ENCODE measurements at places on chromosomes 11 and 22.

DNA sequence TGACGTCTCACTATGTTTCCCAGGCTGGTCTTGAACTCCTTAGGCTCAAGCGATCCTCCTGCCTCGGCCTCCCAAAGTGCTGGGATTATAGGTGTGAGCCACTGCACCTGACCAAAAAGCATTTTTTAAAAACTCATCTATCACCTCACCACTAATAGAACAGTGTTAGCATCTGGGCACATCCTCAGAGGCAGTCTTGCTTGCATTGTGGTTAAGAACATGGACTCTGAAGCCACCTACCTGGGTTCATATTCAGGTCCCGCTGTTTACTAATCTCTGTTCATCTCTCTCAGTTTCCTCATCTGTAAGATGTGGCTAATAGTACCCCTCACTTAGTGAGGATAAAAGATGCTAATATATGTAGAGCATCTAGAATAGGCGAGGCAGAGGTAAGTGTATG, 90.6 kb downstream of the PACS1 start:
- no peak for DNase-seq

GRCh38 chr22:41401781-41402648, 20.3 kb downstream of the TEF start:
- DNase-seq: no peak

DNA sequence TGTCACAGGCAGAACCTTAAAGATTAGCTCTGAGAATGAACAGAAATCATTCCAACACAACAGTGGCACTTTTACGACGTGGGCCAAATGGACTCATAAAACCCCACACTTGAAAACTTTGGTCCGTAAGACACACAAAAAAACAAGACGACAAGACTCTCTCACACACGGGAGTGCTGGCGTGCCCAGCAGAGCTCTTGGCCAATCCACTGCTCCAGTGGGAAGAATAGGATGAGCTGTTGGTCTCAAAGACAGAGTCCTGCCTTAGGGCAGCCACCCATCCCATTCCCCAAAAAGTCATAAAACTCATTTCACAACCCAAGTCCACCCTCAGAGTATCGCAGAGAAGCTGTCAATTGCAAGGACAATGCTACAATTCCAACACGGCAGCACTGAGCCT, 18.2 kb downstream of the LARGE1 start:
- no peak for DNase-seq

DNA sequence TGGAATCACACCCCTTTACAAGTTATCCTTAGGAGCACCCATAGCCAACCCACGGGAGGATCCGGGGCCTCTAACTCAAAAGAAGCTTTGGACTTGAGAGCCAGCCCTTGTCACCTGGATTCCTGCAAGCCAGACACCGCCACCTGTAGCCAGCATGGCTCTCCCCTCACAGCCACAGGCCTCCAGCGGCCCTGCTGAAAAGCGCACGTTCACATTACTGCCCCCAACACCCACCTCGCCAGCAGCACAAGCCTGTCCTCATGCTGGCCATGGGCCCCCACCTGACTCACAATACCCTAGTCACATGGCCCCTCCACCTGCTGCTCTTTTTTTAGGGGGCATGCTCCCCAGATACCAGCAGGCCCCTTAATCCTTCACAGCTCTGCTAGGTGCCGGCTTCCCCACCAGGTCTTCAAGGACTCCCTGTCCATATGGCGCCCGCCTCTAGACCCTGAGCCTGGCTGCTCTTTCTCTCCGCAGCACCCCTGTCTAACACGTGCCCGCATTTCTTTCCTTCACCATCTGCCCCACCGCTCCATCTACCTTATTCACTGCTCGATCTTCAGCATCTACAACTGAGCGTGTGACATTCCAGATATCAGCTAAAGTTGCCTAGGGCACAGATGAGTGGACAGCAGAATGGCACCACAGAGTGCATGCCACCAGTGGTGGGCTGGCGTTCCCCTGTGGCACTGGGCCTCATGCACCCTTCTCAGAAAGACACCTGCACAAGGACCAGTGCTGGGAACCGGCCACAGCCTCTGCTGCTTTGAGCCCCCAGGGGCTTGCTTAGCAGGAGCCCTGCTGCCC, 6.6 kb downstream of the CARS1 start:
- DNase-seq: no peak

GRCh38 chr11:121304759-121305158, 12.2 kb downstream of the SC5D start:
- DNase-seq: no peak

DNA sequence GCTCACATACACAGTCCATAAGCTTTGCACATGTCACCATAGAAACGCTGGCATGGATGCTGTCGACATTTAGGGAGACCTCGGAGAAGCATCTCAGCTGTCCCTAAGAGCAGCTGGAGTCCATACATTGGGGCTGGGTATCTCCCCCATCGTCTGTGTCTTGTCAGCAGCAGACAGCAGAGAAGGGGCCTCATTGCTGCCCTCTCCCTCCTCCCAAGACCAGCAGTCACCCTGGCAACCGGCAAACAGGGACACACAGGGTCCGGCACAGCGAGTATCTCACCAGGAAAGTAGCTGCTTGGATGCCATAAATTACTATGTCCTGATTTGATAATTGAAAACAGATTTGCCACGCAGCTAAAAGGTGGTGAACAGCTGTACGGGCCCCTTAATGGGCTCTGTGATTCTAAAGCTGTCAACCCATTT, 84.4 kb downstream of the CD44 start:
- DNase-seq: no peak

DNA sequence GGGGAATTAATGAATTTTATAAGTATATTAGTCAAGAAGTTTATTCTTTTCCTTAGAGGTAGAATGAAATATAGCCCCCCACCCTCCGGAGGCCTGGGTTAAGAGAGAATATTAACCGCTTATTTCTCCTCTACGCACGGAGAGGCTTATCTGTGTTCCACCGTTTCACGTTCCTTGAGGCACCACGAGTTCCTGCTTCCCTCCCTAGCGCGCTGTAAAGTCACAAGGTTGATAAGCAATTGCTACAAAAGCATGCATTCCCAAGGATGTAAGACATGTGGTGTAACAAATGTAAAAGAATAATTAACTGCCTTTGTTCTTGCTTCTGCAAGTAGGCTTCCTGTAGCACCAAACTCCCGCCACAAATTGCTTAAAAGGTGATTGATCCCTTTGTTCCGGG, 1.5 kb upstream of the ANKRD42 start:
- no peak for DNase-seq

DNA sequence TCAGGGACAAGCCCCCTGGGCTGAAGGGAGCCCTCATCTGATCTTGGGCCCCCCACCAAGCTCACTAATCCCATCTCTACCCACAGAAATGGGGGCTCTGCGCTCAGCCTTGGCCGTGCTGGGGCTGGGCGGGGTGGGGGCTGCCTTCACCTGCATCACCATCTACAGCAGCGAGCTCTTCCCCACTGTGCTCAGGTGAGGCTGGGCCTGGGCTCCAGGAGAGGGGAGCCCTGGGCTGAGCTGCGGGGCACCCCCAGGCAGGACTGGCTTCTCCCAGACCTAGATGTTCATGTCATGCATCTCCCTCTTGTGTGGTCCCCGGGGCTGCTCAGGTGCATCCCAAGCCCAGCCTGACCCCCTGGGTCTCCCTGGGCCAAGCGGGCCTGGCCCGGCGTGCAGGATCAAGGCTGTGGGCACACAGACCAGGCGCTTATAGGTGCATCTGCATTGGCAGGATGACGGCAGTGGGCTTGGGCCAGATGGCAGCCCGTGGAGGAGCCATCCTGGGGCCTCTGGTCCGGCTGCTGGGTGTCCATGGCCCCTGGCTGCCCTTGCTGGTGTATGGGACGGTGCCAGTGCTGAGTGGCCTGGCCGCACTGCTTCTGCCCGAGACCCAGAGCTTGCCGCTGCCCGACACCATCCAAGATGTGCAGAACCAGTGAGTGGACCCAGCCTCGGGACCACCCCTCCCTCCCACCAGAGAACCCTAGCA, 9.4 kb downstream of the SLC22A12 start:
- DNase-seq: no peak

DNA sequence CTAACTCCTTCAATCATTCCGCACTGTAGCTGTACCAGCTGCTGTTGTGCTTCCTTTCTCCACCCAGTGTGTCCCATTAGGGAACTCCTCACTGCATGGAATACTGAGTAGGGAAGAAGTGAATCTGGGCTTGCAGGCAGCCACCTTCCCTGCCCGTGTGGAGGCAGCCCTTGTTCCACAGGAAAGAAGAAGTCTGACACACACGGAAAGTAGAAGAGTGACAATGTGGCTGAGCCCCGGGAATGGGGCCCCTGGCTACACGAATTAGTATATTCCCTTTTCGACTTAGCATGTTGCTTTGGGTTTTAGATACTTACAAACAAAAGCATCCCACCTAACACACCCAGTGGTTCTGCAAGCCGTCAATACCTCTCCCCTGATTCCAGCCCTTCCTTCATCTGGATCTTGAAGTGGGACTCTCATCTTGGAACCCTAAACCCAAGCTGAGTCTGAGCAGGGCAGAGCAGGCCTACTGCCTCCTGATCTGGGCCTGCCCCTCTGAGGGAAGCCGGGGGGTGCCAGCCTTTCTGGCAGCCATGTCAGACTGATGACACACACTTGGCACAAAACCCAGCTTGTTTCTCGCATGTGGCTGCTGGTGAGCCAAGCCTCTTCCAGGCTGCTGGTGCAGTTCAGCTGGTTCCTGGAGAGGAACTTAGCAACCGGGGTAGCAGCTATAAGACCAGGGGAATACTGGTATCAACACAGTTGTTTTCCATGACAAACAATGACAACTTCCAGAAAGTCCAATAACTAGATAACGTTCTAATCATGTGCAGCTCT, 71.6 kb downstream of the C11orf58 start:
- no peak for DNase-seq

DNA sequence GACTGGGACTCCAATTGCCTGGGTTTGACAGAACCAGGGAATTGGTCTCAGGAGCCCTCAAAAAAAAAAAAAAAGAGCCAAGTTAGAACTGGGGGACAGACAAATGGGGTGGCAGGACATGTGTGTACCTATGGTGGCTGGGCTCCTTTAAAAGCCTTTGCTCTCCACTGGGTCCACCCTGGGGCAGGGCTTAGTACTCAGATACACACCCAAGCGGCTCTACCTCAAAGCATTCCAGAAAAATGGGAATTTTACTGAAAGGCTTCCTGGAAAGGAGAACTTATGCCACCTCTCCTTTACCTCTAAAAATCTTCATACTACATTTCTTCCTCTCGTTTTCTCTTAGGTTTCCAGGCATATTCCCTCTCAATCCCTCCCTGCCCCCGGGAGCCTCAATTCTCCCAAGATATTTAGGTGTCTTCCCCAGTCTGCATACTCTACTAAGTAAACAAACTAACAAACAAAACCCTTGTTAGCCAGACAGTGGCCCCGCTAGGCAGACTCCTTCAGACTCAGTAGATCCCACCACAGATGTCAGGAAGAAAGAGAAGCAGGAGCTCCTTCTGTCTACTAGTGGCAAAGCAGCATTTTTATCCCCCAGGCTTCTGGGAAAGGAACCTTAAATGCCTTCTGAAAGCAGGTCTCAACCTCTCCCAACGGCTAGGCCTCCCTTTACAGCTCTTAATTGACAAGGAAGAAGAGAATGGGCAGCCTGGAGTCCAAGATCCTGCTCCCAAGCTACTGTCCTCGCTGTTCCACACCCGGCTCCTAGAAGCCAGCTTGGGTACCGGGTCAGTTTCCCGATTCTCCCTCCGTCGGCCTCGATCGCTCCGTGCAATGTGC, 653 bp downstream of the PCSK7 start:
- DNase-seq: no peak

DNA sequence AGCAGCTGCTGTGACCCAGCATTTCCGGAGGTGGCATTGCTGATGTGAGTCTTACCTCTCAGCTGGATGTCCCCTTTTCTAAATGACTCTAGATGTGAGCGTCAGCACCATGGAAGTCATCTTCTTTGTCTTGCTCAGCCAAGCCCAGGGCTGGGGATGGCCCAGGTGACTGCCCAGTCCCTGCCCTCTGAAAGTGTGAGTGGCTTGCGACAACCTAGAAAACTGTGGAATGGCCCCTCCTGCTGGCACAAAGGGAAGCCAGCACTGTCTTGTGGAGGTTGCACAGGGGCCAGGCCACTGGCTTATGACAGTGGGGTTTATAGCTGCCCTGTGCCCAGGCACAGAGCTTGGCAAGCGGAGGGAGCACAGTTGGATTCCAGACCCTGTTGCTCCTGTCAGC, 6.2 kb downstream of the TUB start:
- DNase-seq: no peak

DNA sequence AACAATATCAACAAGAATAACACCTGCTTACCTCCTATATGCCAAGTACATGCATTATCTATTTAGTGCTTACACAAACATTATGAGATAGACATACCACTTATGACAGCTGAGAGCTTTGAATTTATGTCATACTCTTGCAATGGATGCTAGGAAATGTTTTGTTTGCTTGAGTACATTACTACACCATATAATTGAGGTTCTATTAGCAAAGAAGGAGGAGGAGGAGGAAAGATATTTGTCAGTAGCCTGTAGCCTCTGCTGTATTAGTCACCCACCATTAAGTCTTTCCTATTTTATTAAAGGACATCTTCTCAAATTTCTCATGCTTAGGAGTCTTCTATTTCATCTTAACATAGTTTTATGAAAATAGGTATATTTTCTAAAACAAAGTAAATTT, 6.4 kb downstream of the ANO5 start:
- no peak for DNase-seq

DNA sequence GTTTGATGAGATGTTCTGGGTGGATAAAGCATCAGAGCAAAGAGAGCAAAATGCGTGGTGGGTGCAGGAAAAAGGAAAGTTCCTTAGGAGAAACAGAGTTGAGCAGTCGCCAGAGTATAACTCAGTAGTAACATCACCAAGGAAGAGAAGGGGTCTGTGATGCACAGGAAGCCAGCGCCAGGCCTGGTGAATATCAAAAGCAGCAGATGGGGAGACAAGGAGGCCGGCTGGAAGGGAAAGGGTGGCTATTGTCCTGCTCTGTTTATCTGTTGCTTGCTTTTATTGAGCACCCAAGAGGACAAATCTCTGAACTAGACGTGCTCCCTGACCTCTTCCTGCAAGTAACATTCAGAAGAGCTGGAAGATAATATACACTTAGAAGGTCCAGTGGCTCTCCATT, 52.7 kb upstream of the GRAMD1B start:
- no peak for DNase-seq

DNA sequence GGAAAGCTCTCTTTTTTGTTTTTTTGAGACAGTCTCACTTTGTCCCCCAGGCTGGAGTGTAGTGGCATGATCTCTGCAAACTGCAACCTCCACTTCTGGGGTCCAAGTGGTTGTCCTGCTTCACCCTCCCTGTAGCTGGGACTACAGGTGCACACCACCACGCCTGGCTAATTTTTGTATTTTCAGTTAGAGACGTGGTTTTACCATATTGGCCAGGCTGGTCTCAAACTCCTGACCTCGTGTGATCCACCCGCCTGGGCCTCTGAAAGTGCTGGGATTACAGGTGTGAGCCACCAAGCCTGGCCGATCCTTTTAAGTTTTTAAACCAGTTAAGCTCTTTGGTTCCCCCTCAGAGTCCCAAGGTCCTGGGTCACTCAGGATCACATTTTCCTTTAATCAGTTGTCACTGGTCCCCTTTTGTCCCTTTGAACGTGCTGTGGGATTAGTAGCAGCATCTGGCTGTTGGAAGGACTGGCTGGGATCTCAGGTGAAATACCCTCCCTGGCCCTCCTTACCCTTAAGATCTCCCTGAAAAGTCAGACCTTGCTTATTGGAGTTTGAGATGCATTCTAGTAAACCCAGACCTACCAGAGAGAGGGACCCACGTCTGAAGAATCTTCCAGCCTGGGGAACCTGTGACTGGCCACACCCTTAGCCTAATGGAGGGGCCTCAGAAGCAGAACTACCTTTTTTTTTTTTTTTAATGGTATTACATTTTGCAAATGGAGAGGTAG, 8.1 kb downstream of the MALAT1 start:
- peak; percentile 43 for DNase-seq

GRCh38 chr22:30421695-30422480, 3.7 kb upstream of the MTFP1 start:
- DNase-seq: no peak

- DNase-seq: no peak
Observed at GRCh38 chr11:100396266-100396665, 290.8 kb upstream of the ARHGAP42 start.

Measured in CD4-positive, alpha-beta T cell treated with Interleukin-17A for 4 hours (primary cell).